Iris pigment epithelial cell (primary cell): ENCODE measurements at places on chromosomes 7 and 10.

DNA sequence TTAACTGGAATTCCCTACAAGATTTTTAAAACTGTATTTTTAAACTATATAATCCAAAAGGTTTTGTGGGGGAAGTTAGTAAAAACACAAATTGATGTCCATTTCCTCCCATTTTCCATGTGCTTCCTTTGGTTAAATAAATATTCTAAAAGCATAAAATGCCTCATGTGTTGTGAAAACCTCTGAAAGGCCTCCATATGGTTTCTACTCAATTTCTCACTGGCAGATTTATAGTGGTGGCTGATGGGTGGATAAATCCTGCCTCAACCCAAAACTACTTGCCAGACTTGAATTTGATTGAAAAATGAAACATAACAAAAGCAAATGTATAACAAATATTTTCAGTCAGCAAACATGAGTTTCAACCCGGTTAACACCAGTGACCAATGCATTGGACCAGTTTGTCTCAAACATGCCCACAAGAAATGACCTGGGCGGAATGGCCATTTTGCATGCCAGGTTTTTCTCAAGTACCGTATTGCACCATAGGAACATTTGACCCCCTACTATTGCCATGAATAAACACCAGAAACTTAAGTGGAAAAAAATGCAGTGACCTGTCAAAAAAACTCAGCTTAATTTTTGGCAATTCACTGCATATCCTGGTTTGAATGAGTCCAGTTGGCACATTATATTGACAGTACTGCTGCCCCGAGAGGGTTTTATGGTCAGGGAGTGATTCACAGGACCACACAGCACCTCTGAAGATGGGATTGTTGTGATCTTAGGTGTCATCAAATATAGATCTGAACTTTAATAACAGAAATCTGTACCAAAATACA, 454.6 kb upstream of the ANKRD30A start:
- peak; percentile 36 for DNase-seq

GRCh38 chr7:36781011-36781738, 56.9 kb upstream of the AOAH start:
- DNase-seq: no peak

DNA sequence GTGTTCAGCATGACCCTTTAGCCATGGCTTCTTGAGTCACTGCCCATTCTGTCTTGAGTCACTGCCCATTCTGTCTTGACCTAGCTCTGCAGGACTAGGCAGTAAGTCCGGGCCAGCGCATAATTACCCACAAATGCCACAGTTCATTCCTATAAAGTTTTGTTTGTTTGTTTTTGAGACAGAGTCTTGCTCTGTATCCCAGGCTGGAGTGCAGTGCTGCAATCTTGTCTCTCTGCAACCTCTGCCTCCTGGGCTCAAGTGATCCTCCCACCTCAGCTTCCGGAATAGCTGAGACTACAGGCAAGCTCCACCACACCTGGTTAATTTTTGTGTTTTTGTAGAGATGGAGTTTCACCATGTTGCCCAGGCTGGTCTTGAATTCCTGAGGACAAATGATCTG, 32.7 kb upstream of the TARP start:
- peak; percentile 32 for DNase-seq

- DNase-seq: peak; percentile 56
Observed at GRCh38 chr10:20622531-20623211, 274.4 kb downstream of the NEBL start.

- DNase-seq: no peak
Observed at GRCh38 chr10:77699080-77699645, 61.6 kb upstream of the KCNMA1 start.
